Calu3 (cell line): ENCODE measurements at places on chromosomes 6 and 20. TPM values are rescaled to one million over a fixed set of nuclear protein-coding genes. Genes with fewer than 3 reads are reported as not detected.

GRCh38 chr6:21522797-21523456, 70.6 kb upstream of the SOX4 start:
- no peak for DNase-seq

ENPP3 gene
- not detected in 2 replicates for total RNA-seq

MAP3K5 gene
- total RNA-seq, result 15.3 and 15.8 TPM in 2 replicates

- no peak for DNase-seq
Measured at GRCh38 chr20:1804554-1804956, 90.7 kb upstream of the SIRPA start.

- no peak for DNase-seq
Measured at GRCh38 chr20:8309634-8310033, 177.6 kb downstream of the PLCB1 start.

MUCL3 gene
- total RNA-seq, result 0.07 and 0.15 TPM in 2 replicates

GRCh38 chr6:1627827-1628560, 18.3 kb downstream of the FOXC1 start:
- no peak for DNase-seq

- no peak for DNase-seq
Measured at GRCh38 chr20:17155401-17155800, 71.4 kb upstream of the PCSK2 start.

GRCh38 chr20:20411836-20412235, 43.9 kb downstream of the INSM1 start:
- DNase-seq, result no peak

DNA sequence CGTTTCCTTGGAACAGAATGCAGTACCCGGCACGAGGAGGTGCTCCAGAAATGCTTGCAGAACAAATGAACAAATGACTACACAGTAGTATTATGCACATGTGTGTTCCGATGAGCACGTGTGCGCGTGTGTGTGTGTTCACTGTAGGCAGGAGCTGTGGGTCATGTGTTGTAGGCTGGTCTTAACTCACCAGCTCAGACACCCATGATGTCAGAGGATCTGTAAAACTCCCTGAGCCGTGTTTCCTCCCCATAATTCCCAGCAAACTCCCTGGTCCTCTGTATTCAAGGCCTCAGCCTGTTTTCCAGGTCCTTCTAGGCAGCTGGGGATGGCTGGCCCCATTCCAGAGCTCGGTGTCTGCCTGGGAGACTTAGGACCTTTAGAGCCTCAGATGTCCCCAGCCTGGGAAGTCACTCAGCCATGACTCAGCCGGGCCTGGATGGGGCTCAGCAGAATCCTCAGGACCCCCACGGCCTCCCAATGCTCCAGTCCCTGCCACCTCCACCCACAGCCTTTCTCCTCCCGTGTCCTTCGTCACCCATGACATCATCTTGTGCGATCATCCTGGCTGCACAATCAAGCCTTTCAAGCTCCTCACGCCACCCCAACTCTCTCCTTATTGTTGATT, 475.0 kb upstream of the SULF2 start:
- DNase-seq, result no peak

EPPIN gene
- total RNA-seq, result not detected in 2 replicates

NKAPL gene
- not detected in 2 replicates for total RNA-seq

- DNase-seq, result no peak
Measured at GRCh38 chr6:71258078-71258866, 30.3 kb upstream of the OGFRL1 start.
